ENCODE measurements at places on chromosomes 12 and 14.
A peak's percentile ranks its signal among the peaks of the same experiment; 100 is the strongest.

DNA sequence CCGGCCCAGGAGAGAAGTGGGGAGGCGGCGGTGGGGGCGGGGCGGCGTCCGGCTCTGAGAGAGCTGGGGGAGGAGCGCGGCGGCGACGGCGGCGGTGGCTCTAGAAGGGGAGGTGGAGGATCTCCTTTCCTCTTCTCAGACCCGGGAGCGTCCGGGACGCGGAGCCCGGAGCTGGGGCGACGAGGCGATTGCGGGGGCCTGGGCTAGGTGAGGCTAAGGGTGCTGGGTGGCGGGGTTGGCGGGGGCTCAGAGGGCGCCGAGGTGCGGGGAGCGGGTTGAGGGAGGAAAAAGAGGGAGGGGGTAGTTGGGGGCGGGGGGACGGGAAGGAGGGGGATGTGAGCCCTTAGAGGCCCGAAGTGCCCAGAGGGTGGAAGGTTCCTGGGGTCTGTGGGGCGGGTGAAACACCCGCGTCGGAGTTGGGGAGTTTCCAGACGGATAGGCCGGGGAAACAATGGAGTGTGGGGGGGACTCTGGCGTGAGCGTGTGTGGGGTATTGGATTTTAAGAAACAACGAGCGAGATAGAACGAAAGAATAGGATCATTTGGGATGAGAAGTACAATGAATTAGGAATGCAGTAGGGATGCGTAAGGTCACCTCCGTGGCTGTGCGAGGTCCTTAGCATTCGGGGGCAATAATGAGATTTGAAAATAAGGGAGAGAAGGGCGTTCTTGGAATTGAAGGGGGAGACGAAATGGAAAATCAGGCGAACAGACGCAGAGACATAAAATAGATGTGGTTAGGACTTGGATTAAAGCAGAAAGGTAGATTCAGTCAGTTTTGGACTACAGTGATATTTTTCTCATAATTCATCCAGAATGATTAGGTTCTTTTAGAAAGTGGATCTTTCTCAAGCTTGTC is at the start of gene SPATS2:
TSS of gene SPATS2 (plus strand) at position 82 of the 859 bp plus-strand sequence. CDS start 93,551 bp downstream, outside the sequence.
- H3K4me3 ChIP-seq: peak within 1 kb of the TSS; percentile 68
- H3K4me1 ChIP-seq: peaks cover 16% of the 10 kb centered on the region
- DNase-seq: peak; percentile 95
- no peaks in the 10 kb centered on the region for H3K27me3 ChIP-seq
- no peaks in the 10 kb centered on the region for H3K36me3 ChIP-seq

GRCh38 chr12:114955414-114956014 is 271.5 kb upstream of the TBX3 start:
- no peaks in the 10 kb centered on the region for H3K27me3 ChIP-seq
- peaks cover 5% of the 10 kb centered on the region for H3K4me1 ChIP-seq
- no peaks in the 10 kb centered on the region for H3K36me3 ChIP-seq
- DNase-seq: peak; percentile 30
- H3K27ac ChIP-seq: peak overlapping the region; percentile 55

- peak; percentile 93 for DNase-seq
- H3K36me3 ChIP-seq: no peaks in the 10 kb centered on the region
- peaks cover 8% of the 10 kb centered on the region for H3K4me1 ChIP-seq
- no peaks in the 10 kb centered on the region for H3K27me3 ChIP-seq
Measured at GRCh38 chr12:115354007-115354890, 670.3 kb upstream of the TBX3 start.

DNA sequence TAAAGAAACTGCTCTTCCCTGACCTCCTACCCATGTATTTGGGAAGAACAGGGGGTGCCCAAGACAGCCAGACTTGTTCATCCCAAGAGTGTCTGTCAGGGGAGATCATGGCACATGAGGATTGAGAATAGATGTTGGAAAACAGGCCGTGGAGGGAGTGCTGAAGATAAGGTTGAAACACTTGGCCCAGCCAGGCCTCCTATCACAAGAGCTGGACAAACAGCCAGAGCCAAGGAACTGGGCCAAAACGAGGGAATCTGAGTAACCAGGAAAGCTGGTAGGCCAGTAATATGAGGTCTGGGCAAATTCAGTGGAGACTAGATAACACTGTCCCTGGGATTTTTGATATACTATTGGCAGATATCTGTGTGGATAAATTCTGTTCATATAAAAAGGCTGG is 161.7 kb downstream of the TMX1 start:
- no peak overlapping the region for H3K27ac ChIP-seq
- no peaks in the 10 kb centered on the region for H3K27me3 ChIP-seq
- H3K36me3 ChIP-seq: no peaks in the 10 kb centered on the region
- no peaks in the 10 kb centered on the region for H3K4me1 ChIP-seq

GRCh38 chr12:76329159-76329558 is 19.1 kb downstream of the BBS10 start:
- no peak overlapping the region for H3K4me3 ChIP-seq
- DNase-seq: no peak
- H3K36me3 ChIP-seq: no peaks in the 10 kb centered on the region
- no peak overlapping the region for H3K27ac ChIP-seq
- H3K4me1 ChIP-seq: no peaks in the 10 kb centered on the region

DNA sequence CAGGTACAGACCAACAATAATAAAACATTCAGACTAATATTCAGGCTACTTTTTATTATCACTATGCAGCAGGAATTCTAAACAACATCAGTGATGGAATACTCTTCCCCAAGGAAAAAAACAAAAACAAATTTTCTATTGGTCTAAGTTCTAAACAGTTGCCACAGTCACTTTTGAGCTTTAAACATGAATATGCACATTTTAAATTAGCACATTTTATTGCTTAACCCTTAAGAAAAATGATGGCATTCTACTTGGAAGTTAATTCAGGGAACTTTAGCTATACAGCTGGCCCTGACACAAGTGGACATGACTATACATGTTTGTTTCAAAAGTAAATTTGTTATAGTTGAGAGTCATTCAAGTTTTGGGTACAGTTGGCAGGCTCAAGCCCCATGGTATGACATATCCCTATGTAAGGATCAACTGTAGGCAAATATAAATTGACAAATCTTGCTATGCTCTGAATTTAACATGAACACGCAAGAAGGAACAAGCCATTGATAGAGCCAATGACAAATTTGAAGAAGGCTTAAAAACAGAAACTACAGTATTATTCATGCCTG is 224.3 kb upstream of the AMIGO2 start:
- no peaks in the 10 kb centered on the region for H3K27me3 ChIP-seq
- no peak overlapping the region for H3K27ac ChIP-seq
- H3K4me3 ChIP-seq: no peak overlapping the region
- no peaks in the 10 kb centered on the region for H3K4me1 ChIP-seq
- no peak for DNase-seq

- no peaks in the 10 kb centered on the region for H3K36me3 ChIP-seq
- H3K4me3 ChIP-seq: no peak overlapping the region
- no peak for DNase-seq
- H3K27ac ChIP-seq: no peak overlapping the region
Measured at GRCh38 chr14:100434033-100434601, 111.0 kb downstream of the SLC25A47 start.

- no peaks in the 10 kb centered on the region for H3K4me1 ChIP-seq
- no peaks in the 10 kb centered on the region for H3K27me3 ChIP-seq
- no peak for DNase-seq
Measured at GRCh38 chr12:115060477-115061168, 376.6 kb upstream of the TBX3 start.

- no peaks in the 10 kb centered on the region for H3K27me3 ChIP-seq
- no peak overlapping the region for H3K4me3 ChIP-seq
- no peaks in the 10 kb centered on the region for H3K4me1 ChIP-seq
- no peak for DNase-seq
- H3K36me3 ChIP-seq: no peaks in the 10 kb centered on the region
- no peak overlapping the region for H3K27ac ChIP-seq
Measured at GRCh38 chr12:16668198-16668597, 62.2 kb upstream of the LMO3 start.

DNA sequence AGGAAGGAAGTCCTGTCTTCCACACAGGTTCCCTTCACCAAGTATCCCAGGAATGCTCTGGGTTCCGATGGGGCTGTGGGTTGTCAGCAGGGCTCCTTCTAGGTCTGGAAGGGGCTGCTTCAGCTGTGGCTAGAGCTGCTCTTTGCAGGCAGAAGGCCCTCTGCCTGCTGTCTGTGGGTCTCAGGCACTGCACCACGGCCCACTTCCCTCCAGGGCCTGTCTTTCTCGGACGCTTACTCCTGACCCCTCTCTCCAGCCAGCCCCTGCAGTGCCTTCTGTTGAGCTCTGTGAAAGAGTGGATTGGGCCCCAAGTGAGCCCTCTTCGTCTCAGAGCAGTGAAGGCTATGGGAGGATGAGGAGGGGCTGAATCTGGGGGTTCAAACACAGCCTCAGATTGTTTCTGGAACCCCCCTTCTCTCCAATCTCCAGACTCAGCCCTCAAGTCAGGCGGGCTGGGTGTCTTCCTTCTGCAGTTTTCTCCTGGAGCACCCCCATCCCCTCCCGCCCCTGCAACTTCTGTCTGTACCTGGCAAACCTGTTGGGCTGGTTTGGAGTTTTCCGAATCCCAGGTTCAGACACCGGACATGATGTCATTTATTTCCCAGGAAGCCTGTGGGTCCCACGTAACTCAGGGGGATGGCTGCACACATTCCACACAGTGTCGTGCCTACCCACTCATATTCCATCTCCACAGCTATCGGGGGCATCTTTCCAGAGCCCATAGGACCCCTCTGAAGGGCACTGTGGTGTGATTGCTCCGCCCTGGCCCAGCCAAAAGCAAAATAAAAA is 24.9 kb upstream of the SPPL3 start:
- no peaks in the 10 kb centered on the region for H3K4me1 ChIP-seq
- no peaks in the 10 kb centered on the region for H3K36me3 ChIP-seq
- DNase-seq: no peak
- H3K4me3 ChIP-seq: no peak overlapping the region
- no peak overlapping the region for H3K27ac ChIP-seq
- no peaks in the 10 kb centered on the region for H3K27me3 ChIP-seq

GRCh38 chr12:112126000-112126438 is 659 bp downstream of the TRAFD1 start:
- peaks cover 60% of the 10 kb centered on the region for H3K4me1 ChIP-seq
- no peaks in the 10 kb centered on the region for H3K27me3 ChIP-seq
- peak overlapping the region; percentile 89 for H3K27ac ChIP-seq
- peak overlapping the region; percentile 74 for H3K4me3 ChIP-seq

- H3K4me3 ChIP-seq: no peak overlapping the region
- peak; percentile 67 for DNase-seq
- H3K27ac ChIP-seq: no peak overlapping the region
- no peaks in the 10 kb centered on the region for H3K27me3 ChIP-seq
- H3K4me1 ChIP-seq: no peaks in the 10 kb centered on the region
Measured at GRCh38 chr12:63276537-63277365, 125.8 kb upstream of the AVPR1A start.
